ENCODE measurements at places on chromosomes 7 and 10.

DNA sequence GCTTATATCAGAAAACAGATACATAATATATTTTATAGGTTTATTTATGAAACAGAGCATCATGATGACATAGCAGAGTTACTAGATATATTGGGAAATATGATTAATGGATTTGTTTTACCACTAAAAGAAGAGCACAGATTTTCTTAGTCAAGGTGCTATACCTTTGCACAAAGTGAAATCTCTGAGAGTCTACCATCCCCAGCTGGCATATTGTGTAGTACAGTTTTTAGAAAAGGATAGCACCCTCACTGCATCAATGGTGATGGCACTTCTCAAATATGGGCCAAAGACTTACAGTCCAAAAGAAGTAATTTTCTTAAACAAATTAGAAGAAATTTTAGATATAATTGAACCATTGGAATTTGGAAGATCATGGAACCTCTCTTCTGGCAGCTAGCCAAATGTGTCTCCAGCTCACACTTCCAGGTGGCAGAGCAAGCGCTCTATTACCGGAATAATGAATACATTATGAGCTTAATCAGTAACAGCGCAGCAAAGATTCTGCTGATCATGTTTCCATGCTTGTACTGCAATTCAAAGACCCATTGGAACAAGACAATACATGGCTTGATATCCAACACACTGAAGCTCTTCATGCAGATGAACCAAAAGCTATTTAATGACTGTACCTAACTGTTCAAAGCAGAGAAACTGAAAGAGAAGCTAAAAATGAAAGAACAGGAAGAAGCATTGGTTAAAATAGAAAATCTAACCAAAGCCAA, 21.9 kb upstream of the CREB3L2 start:
- no peak overlapping the region for H3K27ac ChIP-seq
- H3K36me3 ChIP-seq = peaks cover 39% of the 10 kb centered on the region
- H3K4me3 ChIP-seq = no peak overlapping the region
- H3K27me3 ChIP-seq = no peaks in the 10 kb centered on the region

GRCh38 chr10:123896246-123896927, 4.8 kb upstream of the CPXM2 start:
- H3K4me3 ChIP-seq = no peak overlapping the region
- 0 out of 2 replicates have a peak, but pooled peaks cover 7% of the 10 kb centered on the region for H3K4me1 ChIP-seq
- H3K36me3 ChIP-seq = peaks cover 15% of the 10 kb centered on the region
- DNase-seq = no peak

- H3K27ac ChIP-seq = no peak overlapping the region
- H3K27me3 ChIP-seq = no peaks in the 10 kb centered on the region
- H3K36me3 ChIP-seq = peaks cover 1% of the 10 kb centered on the region
- H3K4me3 ChIP-seq = no peak overlapping the region
- no peak for DNase-seq
- H3K4me1 ChIP-seq = peaks cover 42% of the 10 kb centered on the region
Observed at GRCh38 chr10:119316002-119316358, 108.6 kb downstream of the GRK5 start.

- H3K27ac ChIP-seq = no peak overlapping the region
- DNase-seq = no peak
- H3K27me3 ChIP-seq = peaks cover 8% of the 10 kb centered on the region
- peaks cover 25% of the 10 kb centered on the region for H3K36me3 ChIP-seq
- no peaks in the 10 kb centered on the region for H3K4me1 ChIP-seq
Observed at GRCh38 chr7:106205621-106206222, 79.1 kb downstream of the NAMPT start.

DNA sequence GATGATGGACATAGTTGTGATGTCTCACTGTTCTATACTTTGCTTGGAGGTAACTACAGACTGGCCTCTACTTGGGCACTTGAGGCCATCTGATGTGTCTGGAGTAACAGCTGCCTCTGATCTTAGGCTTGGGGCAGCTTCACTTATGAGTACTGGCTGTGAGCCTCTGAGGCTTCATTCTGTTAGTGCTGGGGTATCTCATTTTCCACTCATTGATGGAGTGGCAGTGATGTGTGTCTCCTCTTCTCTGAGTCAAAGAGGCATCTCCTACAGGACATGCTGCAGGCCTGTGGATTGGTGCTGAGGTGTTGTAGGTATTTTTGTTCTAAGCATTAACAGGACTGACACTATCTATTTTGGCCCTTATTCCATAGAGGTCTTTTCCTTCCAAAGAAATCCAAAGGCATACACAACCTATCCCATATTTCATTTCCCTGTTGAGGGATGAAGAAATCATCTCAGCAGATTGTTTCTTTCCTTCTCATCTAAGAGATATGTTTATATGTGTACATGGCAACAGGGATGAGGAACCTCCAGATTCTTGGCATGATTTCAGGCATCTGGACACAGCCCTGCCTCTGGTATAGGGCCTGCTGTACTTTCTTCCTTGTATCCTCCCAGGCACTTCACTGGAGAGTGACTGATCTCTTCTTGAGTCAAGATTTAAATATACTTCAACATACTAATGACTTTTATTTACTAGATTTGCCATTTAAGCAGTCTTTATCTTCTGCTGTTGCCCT, 65.7 kb upstream of the NOBOX start:
- H3K27me3 ChIP-seq = no peaks in the 10 kb centered on the region
- H3K36me3 ChIP-seq = no peaks in the 10 kb centered on the region
- H3K4me1 ChIP-seq = no peaks in the 10 kb centered on the region
- H3K27ac ChIP-seq = no peak overlapping the region

DNA sequence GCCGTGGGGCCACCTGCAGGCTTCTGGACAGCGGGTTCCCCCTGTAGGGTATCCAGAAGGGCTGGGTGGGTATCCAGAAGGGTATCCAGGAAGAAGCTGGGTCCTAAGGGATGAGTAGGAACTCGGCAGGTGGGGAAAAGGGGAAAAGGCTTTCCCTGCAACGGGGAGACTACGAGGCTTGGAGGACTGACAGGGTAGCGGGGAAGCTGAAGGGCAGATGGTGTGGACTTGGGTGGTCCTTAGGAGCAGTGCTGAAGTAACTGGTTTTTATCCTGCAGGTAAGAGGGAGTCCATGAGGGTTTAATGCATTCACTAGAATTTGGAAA, 525 bp downstream of the UBE2D4 start:
- H3K4me1 ChIP-seq = peaks cover 6% of the 10 kb centered on the region
- peaks cover 38% of the 10 kb centered on the region for H3K27me3 ChIP-seq
- DNase-seq = no peak
- H3K27ac ChIP-seq = no peak overlapping the region
- peak overlapping the region; percentile 66 for H3K4me3 ChIP-seq

DNA sequence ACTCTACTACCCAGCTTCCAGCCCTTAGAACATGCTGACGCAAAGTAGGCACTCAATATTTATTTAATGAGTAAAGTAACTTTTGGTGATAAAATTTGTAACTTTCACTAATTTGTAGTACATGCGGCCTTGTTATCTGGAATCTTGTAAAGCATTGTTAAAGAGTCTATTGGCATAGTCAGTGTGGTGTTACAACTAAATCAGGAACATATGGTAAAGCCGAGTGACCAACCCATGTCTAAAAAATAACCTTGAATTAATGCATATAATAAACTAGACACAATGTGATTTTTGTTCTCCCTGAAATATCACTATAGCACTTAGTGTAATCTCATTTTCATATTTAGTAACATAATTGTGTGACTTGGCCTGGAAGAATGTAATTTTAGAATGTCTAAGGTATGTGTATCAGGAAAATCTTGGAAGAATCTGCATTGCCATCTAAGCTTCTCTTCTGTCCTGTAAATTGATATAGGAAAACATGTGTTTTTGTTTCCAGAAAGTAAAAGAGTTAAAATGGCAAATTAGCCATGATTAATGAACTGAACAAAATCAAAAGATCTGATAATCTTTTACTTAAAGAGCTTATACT, 256.7 kb upstream of the GNAI1 start:
- H3K36me3 ChIP-seq = no peaks in the 10 kb centered on the region
- no peaks in the 10 kb centered on the region for H3K27me3 ChIP-seq
- no peak overlapping the region for H3K27ac ChIP-seq

All from WTC11 (cell line).